ENCODE measurements at places on chromosomes 7 and 10.

GRCh38 chr10:21527598-21528235, 2.2 kb upstream of the SKIDA1 start:
- DNase-seq: no peak

GRCh38 chr10:130190737-130191115, 54.5 kb downstream of the GLRX3 start:
- no peak for DNase-seq

GRCh38 chr10:113980408-113981087, 63.1 kb upstream of the ADRB1 start:
- DNase-seq: no peak

- DNase-seq: peak; percentile 56
Measured at GRCh38 chr7:106176414-106177299, 64.5 kb upstream of the SYPL1 start.

GRCh38 chr7:122544463-122544862, 154.5 kb downstream of the RNF133 start:
- no peak for DNase-seq

- DNase-seq: no peak
Measured at GRCh38 chr10:30330497-30331168, 18.4 kb downstream of the MTPAP start.

DNA sequence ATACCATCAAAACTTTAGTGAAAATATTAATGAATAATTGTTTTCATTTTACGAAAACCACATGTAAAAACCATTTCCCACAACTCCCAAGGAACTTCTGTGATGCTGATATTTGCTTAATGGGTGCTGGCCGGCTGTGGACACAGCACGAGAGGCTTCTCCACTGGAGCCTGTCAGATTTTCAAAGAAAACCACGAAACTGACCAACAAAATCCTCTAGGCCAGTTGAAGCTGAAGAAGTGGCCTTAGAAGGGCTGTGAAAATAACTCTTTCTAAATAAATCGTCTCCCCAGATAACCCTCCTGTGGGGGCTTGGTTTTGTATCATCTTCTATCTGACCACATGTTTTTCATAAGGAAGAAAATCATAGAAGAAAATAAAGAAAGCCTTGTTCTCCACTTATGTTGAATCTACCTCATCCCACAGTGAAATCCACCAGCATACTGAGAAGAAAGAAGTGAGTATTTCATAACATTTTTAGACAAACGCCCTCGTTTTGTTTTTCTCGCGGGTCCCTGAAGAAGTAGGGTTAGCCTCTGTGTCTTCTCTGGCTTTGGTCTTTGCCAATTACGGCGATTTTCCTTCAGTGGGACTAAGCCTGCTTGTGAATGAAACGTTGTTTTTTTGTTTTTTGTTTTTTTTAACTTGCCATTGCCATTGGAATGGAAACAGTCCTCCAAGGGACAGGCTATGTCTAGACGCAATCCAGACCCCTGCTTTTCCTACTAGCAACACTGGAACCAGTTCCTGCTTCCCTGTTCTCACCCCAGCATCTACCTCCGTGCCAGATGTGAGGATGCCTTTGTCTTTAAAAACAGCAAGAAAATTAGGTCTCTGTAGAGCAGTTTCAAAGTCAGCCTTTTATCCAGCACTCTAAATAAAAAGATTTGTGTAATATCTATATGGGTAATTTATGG, 123.9 kb downstream of the ADAM12 start:
- no peak for DNase-seq

DNA sequence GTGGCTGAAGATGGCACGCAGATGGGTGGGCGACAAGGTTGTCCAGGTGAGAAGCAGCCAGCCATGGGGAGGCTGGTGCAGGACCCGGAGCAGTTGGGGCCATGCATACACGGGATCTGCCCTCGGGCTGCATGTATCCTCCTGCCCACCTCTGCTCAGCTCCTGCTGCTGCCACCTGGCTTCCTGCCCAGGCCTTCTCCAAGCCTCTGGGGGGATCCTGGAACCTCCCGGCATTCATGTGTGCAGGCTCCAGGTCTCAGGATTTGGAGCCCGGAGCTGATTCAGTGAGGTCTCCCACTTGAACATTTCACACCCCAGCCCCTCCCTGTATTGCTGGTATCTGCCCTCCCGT, 27.0 kb downstream of the PDGFA start:
- no peak for DNase-seq

- no peak for DNase-seq
Measured at GRCh38 chr10:36499693-36500092, 625.7 kb upstream of the ANKRD30A start.

DNA sequence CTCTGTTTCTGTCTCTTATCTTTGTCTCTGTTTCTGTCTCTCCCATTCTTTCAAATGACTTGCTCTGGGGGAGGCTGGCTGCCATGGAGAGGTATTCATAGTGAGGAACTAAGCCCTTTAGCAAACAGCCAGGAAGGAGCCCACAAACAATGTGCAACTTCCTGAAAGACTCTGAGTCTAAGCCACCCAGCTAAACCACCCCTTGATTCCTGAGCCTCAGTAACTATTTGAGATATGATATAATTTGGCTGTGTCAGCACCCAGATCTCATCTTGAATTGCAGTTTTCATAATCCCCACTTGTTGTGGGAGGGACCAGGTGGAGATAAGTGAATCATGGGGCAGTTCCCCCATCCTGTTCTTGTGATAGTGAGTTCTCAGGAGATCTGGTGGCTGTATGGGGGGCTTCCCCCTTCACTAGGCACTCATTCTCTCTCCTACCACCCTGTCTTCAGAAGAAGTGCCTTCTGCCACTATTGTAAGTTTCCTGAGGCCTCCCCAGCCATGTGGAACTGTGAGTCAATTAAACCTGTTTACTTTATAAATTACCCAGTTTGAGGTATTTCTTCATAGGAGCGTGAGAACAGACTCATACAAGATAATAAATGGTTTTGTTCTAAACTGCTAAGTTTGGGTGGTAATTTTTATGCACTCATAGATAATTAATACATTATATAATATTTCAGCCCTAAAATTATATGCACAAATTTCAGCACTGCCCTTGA, 121.2 kb upstream of the FOXP2 start:
- DNase-seq: no peak

DNA sequence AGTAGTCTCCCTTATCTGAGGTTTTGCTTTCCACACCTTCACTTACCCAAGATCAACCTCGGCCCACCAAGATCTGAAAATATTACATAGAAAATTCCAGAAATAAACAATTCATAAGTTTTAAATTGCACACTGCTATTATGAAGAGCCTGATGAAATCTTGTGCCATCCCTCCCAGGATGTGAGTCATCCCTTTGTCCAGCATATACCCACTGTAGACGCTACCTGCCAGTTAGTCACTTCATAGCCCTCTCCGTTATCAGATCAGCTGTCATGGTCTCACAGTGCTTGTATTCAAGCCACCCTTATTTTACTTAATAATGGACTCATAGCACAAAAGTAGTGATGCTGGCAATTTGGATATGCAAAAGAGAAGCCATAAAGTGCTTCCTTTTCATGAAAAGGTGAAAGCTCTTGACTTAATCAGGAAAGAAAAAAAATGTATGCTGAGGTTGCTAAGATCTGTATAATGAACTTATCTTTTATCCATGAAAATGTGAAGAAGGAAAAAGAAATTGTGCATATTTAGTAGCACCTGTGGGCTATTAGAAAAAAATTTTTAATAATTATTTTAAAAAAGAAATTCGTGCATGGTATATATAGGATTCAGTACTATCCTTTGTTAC, 9.8 kb upstream of the MRPS16 start:
- DNase-seq: peak; percentile 71

DNA sequence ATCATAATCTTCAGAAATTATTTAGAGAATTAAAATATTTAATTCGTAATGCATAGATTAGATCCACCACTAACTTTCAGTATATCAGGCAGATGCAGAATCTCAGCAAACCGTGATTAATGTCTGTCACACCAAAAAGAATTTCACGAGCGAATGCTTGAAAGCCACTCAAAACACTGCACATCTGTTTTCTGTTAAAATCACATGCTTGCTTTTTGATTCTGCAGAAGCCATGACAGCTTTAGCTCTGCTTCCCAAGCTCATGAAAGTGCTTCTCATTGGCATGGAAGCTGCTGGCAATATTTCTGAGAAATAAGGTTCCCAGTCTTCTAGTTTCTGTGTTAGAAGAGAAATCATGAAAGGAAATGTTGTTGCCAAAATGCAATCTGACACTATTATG, 837.8 kb upstream of the LRRN3 start:
- DNase-seq: peak; percentile 8

DNA sequence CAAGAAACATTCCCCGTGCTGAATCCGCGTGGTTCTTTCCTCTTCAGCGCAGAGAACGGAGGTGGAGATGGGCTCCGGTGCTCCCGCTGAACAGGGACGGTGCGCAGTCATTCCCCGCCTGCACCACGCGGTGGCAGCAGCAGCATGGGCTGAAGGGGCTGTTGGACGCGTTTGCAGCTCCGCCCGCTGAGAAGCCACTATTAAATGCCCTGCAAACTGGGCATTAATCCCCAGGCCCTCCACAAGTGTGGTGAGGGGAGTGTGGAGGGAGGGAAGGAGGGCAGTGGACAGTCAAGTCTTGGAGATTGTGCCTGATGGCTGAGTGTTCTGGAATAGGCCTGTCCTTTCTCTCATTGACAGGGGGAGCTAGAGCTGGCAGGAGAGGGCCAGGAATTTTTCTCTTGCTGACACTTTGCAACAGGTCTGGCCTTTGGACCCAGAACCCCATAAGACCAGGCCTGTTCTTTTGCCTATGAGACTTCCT, 240.2 kb upstream of the INHBA start:
- peak; percentile 67 for DNase-seq

GRCh38 chr7:106071356-106071998, 40.6 kb downstream of the SYPL1 start:
- no peak for DNase-seq

DNA sequence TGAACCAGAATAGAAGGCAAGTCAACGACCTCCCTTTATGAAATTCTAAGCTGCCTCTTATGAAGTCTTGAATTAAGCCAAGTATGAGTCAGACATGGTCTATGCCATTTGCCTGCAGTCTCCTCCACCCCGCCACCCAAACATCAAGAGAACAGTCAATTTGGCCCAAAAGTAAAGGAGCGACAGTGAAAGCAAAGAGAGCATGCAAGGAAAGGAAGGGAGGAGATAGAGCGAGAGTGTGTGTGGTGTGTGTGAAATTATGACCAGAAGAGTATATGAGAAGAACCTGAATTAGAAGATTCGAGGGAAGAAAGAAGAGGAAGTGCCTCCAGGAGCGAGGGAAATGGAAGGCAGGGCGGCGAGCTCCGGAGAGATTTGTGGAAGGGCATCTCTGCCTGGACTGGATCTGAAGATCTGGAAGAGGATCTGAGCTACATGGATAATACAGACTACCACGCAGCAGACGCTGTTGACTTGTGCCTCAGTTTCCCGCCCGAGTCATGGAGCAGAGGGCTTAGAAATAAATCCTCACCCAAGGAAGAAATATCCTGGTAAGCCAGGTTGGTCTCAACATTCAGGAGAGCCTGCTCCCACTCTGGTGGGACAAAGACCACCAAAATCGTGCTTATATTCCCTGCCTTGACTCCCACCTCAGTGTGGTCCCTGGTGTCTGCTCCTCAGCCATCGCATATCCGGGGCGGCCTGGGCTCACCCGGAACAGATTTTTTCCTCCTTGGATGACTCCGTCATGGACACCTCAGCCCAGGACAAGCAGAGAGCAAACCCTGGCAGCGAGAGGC, 459 bp downstream of the ZDHHC6 start:
- DNase-seq: no peak

DNA sequence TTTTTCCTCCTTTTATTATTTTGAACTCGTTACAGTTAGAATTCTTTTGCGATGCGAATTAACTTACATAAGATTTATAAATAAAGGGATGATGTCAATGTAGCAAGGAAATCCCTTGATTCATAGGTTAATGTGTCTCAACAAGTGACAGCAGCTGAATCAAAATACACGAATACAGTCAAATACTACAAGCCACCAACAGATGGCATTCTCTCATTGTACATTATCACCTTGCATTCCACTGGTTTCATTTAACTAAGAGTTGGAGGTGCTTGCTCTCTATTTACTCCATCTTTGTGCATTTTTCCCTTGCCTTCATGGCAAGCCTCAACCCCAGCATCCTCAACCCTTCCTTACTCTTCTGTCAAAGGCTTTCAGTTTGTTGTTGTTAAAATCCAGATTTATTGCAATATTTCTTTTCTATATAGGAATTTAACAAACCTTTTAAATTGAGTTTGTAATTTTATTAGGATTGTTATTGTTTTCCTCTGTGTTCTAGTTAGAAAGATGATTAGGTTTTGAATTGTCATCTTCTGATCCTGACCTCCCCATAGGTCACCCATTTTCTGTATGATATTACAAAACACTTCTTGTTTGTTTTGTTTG, 78.3 kb downstream of the SLC25A40 start:
- peak; percentile 31 for DNase-seq
